H7 (cell line): ENCODE measurements at places on chromosomes 3 and 15. TPM values are rescaled to one million over a fixed set of nuclear protein-coding genes. Genes with fewer than 3 reads are reported as not detected.

GRCh38 chr3:99482191-99482590 is 156.2 kb upstream of the COL8A1 start:
- no peak for DNase-seq

DNA sequence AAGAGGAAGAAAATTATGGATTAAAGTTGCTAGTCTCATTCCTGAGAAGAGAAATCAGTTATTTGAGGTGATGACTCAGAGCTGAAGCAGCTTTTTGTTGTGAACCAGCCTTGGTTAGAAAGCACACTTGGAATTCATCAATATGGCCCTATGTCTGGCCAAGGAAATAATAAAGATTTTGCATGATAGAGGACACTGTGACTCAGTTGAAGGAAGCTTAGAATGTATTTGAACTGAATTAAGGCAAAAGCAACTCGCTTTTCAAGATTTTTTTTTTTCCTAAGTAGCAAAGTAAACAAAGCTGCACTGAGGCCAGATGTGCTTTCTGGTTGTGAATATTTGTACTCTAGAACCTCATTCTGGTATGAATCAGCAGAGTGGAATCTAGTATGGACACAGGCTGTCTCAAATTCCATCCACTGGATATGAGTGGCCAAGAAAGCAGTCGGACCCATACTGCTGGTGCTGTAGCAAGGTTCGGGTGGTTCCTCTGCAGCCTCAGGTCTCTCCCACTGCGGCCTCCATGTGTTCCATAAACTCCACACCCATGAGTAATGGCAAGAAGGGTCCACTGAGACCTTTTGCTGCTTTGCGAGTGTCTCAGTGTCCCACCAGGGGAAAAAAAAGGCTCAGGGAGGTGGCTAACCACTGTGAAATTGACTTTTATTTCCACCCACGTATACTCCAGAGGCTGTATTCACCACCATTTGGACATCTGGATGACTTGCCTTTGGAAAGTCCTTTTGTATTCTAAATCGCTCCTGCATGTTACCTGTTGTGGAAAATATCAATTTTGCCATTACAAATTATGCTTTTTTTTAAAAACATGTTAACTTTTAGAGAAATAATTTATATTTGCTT is 53.1 kb downstream of the TGFBR2 start:
- no peak for DNase-seq

- no peak for DNase-seq
Measured at GRCh38 chr3:122975924-122976293, 51.7 kb downstream of the SEMA5B start.

- DNase-seq: no peak
Measured at GRCh38 chr15:37693926-37694325, 240.5 kb upstream of the TMCO5A start.

Gene DGKG
- total RNA-seq: 0.37 and 0.52 TPM in 2 replicates

Gene ATP10A
- 1.4 and 2.0 TPM in 2 replicates for total RNA-seq

Gene STRA6
- total RNA-seq: 10.3 and 10.8 TPM in 2 replicates

GRCh38 chr3:194148383-194148782 is 12.4 kb downstream of the HES1 start:
- DNase-seq: no peak

DNA sequence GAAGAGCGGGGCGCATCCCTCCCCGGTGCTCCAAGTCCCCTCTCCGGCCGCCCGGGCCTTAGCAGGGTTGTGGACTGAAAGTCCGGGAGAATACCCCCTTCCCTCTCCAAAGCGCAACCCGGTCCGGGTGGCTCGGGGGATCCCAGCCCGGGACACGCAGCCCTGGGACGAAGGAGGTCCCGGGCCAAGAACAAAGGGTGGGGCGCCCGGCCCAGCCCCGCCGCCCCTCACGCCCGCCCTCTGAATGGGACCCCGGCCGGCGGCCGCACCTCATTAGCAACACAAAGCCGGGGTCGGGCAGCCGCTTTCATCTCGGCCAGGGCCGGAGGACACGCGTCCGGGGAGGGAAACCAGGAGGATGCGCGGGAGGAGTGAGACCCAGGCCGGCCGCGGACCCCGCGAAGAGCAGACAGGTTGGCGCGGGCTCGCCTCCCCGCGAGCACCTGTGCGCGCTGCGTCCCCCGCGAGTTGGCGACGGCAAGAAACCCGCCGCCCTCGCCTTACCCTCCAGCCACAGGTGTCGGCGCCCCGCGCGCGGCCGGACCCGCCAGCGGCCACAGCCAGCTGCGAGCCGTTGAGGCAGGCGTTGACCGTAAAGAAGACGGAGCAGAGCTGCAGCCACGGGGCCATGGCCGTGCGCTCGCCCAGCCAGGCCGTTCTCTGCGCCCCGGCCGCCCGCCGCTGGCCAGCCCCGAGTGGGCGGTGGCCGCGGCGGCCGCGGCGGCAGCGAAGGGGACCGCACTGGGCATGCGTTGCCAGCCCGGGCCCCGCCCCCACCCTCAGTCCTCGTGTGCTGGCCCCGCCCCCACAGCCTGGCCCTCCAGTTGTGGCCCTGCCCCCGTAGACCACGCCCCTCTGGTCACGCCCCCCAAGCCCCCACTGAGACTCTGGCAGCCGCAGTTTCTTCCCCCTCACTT is at the start of gene IL17RD:
TSS of gene IL17RD (minus strand) at position 697 of the 917 bp plus-strand sequence. CDS start at position 630, 67 bp downstream.
- peak; percentile 97 for DNase-seq

DNA sequence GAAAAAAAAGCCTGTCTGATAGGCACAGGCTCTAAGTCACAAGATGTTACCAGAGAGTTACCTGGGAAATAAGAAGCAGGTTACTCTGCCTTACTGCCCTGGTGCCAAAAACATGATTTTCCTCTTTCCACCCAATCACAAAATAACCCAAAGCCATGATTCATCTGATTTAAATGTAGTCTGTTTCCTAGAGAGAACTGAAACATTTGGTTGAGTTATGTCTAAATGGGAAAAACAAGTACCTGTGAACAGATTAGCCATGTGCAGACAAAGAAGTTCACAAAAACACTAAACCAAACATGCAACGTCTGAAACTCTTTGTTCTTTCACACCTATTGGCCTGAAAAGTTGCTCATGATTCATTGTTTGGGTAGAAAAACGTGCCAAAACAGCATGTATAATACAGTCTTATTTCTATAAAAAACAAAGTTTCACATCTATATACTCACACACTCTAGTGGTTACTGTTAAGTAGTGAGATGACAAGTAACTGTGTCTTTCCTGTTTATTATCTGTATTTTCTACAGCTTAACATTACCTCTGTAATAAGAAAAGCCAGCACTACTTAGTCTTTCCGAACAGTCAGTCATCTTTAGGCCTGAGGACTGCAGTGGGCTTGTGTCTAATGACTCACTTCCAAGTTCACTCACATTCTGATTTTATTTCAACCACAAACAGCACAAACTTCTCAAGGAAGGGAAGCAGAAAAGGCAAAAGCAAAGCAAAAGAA is 30.2 kb downstream of the FAM174B start:
- no peak for DNase-seq

DNA sequence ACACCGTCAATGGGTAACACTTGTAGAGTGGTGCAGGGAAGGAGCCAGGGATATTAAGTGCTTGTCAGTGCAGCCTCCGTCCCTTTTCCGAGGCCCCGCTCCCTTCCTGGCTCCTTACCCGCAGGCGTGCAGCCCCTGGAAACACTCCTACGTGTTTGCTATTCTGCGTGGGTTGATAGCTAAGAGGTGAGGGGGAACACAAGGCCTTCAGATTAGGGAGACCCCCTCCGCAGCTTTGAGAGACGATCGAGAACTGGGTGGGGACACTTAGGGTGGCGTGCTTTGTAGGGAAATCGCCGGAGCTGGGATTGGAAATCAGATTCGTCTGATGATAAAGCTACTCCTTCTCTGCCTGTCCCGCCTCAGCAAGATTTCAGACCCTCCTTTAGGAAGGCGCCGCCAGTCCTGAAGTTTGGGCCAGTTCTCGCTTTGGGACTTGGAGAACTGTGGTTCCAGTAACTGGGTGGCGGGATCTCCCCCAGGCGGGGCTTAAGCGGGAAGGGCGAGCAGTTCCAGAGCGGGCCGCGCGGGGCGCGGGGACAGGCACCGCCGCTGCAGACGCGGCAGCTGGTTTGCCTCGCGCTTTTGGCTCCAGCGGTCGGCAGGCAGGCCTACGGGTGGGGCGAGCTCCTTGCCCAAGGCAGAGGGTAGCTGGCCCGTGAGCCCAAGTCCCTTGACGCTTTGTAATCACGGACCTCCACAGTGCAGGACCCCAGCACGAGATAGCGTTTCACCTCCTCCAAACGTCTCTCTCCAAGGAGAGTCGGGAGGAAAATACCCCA is 8.0 kb upstream of the FAM107A start:
- peak; percentile 94 for DNase-seq

Gene FSTL1
- 318 and 343 TPM in 2 replicates for total RNA-seq

DNA sequence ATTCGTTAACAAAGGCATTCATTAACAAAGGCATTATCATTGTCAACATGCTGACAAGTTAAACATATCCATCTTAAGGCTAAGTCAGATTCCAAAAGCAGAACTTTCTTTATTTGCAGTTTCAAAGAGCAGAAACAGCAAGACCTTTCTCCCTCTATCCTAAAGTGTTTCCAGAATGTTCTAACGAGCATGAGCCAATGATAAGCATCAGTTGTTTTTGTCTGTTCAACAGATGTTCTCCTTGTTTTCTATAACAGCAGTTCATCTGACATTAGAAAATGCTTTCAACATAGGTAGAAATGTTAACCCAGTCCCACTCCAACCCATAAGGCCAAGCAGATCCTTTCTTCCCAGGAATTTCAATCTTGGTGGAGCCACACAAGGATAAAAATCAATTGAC is 77.6 kb upstream of the POMGNT2 start:
- no peak for DNase-seq

GRCh38 chr3:39941931-39942330 is 132.5 kb downstream of the MYRIP start:
- no peak for DNase-seq

DNA sequence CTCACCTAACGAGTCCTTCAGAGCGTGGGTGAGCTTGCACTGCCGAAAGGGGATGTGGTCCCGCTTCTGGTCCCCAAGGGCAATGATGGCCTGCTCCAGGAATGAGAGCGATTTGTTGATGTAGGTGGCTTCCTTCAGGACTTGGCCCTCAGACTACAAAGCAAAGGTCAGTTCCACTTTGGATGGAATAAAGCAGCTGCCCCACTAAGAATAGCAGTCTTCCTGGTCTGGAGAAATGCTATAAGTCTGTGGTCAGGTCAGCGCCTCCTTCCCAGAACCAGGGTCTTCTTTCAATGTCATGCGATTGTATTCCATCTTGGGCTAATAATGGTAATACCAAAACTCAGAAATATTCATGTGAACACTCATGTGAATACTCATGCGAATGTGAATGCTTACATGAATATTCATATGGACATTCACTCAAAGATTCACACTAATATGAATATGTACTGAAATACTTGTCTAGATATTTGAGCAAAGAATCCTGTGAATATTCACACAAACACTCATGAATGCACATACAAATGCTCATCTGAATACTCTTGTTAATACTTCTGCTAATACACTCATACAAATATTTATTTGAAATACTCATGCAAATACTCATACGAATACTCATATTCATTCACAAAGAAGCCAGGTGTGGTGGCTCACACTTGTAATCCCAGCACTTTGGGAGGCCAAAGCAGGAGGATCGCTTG is 16.7 kb downstream of the KIF9 start:
- DNase-seq: no peak

Gene PRSS50
- total RNA-seq: 0.07 and 0.92 TPM in 2 replicates

GRCh38 chr3:39191111-39191510 is 1.3 kb downstream of the XIRP1 start:
- peak; percentile 66 for DNase-seq

DNA sequence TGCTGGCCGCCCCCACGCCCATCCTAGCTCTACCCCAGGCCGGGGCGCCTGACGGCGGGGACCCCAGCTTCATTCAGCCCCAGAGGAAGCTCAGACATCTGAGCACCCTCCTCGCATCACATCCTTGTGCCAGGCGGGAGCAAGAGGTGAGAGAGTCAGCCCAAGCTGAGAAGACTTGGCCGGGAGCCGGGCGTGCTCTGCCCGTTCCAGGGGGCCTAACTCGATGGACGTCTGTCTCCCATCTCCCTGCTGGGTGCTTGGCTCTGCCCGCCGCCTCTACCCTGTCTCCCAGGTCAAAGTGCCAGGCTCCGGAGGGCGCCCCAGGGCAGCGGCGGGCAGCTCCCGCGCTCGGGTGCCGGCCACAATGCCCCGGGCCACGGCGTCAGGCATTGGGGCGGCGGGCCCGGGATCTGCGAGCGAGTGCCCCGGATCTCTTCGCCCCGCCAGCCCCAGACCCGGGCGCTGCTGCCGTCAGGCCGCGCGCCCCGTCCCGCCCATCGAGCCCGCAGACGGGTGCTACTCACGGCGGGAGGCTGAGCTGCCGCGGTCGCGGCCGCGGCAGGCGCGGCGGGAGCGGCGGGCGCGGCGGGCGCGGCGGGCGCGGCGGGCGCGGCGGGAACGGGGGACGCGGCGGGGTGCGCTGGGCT is 388 bp downstream of the DAPK2 start:
- peak; percentile 89 for DNase-seq

DNA sequence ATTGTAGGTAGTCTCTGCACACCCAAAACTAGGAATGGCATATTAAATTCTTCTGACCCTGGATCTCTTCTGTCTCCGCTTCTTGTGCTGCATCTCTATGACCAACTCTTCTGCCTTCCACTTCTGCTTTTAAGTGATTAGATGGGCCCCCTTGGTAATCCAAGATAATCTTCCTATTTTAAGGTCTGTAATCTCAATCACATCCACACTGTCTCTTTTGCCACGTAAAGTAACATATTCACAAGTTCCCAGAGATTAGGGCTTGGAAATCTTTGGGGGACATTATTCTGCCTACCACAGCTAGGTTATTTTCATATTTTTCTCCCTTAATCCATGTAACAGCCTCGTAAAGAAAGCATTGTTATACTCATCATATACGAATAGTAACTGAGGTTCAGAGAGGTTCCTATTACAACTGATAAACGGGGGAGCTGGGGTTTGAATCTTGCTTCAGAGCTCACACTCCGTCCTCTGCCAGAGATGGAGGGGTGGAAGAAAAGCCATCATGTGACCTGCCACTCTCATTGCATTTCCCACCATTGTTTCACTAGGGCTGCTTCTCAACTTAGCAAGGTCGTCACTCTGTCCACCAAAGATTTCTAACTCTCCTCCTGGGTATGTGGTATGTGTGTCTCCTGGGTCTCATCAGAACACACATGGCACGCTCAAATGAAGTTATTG is 6.6 kb upstream of the CD47 start:
- DNase-seq: no peak

DNA sequence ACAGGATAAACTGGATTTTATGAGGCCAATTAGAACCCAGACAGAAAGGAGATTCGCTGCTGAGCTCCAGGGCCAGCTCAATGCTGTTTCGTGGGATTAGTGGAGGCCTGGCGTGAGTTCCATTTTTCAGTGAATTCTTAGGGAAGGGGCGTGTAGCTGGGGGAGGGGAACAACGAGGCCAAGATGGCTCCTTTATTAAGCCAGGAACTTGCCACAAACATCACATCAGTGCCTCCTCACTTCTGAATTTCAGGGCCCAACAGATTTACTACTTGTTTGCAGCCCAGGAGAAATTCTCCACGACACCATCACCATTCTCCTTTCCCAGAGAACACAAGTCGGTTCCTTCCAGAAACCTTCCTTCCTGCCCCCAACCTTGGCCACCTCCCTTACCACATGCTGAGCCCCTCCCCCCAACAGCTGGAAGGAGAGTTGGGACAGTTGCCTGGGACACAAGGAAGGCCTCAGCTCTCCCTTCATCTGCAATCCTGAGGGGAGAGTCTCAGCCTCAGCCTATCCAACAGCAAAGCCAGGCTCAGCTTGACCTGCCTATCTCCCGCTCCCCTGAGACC is 5.8 kb downstream of the IGDCC4 start:
- peak; percentile 75 for DNase-seq

- peak; percentile 40 for DNase-seq
Measured at GRCh38 chr3:177483182-177483967, 286.1 kb upstream of the TBL1XR1 start.

GRCh38 chr3:149214702-149215101 is 6.9 kb downstream of the CP start:
- no peak for DNase-seq

Gene NANOGP8
- total RNA-seq: 221 and 310 TPM in 2 replicates
